H7 (cell line): ENCODE measurements at places on chromosomes 12 and 14.

- DNase-seq = no peak
These were observed 90.6 kb upstream of the G2E3 start for GRCh38 chr14:30468354-30468753.

DNA sequence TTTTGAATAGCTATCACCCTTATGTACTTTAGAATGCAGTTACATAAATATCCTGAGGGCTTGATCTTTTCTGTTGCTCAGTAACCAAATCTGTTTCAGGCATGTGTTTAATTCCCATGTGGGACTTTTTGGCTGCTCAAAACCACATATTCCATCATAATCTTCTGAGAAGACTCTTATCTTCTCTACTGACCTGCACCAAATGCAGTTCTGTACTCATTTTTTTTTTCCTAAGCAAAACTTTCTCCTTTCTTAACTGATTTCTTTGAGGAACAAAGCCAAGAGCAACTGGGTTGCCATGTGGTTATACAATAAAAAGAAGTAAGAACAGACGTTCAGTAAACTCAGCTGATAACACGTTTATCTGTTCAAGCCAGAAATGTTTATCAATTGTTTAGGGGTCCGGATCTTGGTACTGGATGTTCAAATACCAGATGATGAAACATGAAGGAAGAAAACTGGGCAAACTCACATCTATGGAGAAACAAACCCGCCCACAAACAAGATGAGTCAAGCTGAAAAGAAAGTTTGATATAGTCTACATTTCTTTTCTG lies 50.1 kb downstream of the TMEM132C start:
- no peak for DNase-seq

- no peak for DNase-seq
These were observed 38.6 kb downstream of the BCL11B start for GRCh38 chr14:99233222-99234035.

DNA sequence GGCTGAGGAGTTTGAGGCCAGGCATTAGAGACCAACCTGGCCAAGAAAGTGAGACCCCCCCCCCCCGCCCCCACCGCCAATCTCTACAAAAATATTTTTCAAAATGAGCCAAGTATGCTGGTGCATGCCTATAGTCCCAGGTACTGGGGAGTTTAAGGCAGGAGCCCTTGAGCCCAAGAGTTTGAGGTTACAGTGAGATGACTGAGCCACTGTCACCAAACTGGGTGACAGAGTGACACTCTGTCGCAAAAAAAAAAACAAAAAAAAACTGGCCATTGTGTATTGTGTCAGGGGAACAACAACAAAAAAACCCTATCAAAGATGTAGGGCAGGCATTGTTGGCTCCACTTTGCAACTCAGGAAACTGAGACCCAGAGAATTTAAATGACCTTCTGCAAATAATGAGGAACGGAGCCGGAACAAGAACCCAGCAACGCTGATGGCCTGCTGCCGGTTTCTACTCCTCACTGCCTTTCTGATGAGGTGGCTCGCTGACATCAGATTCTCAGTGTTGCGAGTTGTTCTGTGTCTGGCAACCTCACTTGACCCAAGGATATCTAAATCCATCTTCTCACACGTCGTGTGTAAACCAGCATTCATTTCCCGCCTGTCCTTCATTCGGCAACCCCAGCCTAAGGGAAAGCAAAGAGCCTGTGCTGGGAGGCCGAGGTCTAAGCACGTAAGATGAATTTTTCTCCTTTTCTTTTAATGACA lies 195.2 kb upstream of the CRY1 start:
- DNase-seq = no peak

DNA sequence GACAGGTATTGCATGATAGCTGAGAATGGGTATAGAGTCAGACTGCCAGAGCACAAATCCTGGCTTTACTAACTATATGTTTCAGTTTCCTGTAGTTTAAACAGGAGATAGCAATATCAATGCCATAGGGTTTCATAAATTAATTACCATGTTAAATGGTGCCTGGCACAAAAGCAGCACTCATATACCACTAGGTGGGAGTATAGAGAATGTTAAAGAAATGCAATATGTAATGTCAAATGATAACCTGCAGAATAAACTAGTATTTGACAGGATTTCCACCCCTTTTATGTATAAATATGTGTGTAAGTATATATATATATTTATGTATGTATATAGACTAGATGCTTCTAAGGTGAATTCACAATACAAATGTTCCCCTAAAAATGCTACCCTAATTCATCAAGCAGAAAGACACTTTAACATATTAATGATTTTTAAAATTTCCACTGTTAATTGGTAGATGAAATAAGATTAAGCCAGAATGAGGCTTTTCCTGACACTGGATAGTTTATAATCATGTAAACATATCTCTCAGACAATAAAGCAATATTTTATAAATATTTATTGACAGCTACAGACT lies 8.6 kb downstream of the WDR89 start:
- peak; percentile 10 for DNase-seq

GRCh38 chr14:75723716-75724115 lies 62.7 kb downstream of the TTLL5 start:
- DNase-seq = no peak

GRCh38 chr12:6112004-6112403 lies 12.5 kb downstream of the VWF start:
- peak; percentile 6 for DNase-seq

GRCh38 chr14:69657950-69658355 lies 46.6 kb downstream of the SUSD6 start:
- DNase-seq = peak; percentile 27

- no peak for DNase-seq
These were observed 11.9 kb downstream of the DRAM1 start for GRCh38 chr12:101889211-101889752.

GRCh38 chr12:19741132-19741489 lies 301.8 kb downstream of the AEBP2 start:
- no peak for DNase-seq

DNA sequence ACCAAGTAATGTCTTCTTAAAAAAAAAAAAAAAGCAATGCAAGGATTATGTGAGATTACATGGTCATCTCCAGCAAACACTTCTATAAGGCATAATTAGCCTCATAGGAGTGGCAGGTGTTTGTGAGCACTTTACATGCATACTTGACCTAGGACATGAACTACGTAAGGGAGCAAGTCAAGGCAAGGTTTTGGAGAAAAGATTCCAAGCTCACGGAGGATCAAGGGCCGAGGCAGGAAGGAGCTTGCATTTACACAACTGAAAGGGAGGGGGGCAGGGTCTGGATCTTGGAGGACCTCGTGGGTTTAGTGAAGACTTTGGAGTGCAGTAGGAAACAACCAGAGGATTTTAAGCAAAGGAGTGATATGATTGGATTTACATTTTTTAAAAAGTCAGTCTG lies 112.5 kb downstream of the CCER1 start:
- DNase-seq = peak; percentile 42

GRCh38 chr14:104927901-104928300 lies 3.2 kb downstream of the PLD4 start:
- DNase-seq = peak; percentile 63

GRCh38 chr14:26597071-26597588 lies 703 bp downstream of the NOVA1 start:
- peak; percentile 68 for DNase-seq

DNA sequence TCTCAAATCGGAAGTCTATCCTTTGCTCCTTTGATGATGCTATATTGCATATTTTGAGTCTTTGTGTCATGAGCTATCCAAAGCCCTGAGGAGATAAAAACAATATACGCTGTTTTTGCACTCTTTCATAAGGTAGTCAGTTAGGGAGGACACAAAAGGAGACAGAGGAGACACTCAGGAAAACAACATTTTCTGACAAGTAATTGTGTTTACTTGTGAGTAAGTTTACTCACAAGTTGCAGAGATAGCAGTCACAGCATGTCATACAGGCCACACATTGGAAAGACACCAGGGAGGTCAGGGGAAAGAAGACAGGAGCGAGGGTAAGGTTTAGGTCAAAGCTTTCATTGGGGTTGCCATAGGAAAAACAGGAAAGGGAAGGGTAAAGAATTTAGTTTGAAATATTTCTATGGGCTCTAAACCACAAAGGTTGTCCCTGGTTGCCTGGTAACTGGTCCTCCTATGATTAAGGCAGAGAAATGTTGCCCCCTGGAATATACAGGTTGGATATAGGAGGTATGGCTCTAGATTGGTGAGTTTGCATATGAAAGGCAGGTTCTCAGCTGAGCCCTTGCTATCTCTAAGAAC lies 7.4 kb upstream of the GABARAPL1 start:
- DNase-seq = no peak

DNA sequence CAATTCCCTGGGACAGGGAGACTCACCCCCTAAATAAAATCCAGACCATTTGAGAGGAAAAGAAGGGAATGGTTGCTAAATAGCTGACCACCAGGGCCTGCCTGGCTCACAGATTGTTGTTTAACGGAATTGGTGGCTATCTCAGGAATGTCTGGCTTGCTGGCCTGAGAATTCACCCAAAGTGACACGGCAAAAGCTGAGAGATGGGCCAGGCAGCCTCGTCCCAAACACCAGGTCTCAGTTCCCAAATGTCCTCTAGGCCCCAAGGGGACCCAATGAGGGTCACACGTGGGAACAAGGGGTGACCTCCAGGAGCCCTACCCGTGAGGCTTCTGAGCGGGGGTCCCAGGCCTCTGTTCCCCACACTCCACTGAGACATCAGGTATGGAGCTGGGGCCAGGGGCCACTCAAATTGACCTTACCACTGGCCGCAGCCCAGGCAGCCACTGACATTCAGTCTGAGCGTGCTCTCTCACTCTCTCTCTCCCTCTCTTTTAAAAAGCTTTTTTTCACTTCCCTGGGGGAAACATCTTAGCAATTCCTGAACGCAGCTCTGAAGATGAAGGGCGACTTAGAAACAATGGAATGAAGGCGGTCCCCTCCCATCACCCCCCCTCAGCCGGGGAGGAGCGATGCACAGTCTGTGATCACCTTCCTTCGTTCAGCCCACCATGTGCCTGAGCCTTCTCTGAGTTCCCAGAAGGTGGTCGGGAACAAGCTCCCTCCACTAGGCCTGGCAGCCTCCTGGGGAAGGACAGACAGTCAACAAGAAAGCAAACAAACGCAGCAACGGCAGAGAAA lies 131.2 kb downstream of the SCARB1 start:
- DNase-seq = no peak

DNA sequence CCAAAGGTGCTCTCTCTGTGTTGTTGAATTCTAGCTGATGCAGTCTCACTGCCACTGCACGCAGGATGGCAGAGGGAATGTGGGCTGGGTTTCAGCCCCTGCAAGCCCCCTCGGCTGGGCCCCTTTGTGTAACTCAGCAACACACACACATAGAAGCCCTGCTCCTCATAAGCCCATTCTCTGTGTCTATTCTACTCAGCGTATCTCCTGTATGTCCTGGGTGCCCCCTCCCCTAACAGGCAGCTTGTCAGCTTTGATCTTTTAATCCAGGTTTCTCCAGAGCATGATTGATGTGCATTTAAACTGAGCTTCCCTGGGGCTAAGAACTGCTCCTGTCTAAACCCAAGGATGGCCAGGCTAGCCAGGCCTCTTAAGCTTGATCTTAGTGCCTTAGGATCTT lies 43.0 kb downstream of the SRRM4 start:
- DNase-seq = no peak

GRCh38 chr14:72906879-72907278 lies 13.0 kb upstream of the DPF3 start:
- no peak for DNase-seq

- no peak for DNase-seq
These were observed 916.5 kb downstream of the AACS start for GRCh38 chr12:125981610-125982253.

- DNase-seq = no peak
These were observed 61.3 kb downstream of the DIP2B start for GRCh38 chr12:50566066-50566465.

GRCh38 chr14:75286313-75286712 lies 7.7 kb downstream of the FOS start:
- DNase-seq = no peak

- no peak for DNase-seq
These were observed 58.7 kb upstream of the KCNA5 start for GRCh38 chr12:4984971-4985370.

DNA sequence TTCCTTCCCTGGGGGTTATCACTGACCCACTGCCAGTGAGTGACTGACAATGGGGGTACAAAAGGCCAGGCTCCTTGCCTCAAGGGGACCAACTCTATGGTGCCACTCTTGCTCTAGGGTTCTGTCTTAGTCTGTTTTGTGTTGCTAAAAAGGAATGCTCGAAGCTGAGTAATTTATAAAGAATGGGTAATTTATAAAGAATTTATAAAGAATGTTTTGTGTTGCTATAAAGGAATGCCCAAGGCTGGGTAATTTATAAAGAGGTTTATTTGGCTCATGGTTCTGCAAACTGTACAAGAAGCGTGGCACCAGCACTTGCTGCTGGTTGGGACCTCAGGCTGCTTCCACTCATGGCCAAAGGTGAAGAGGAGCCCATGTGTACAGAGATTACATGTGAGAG lies 15.8 kb upstream of the RASSF8 start:
- no peak for DNase-seq

- DNase-seq = peak; percentile 35
These were observed 120.9 kb upstream of the FOXN3 start for GRCh38 chr14:89537911-89538310.

DNA sequence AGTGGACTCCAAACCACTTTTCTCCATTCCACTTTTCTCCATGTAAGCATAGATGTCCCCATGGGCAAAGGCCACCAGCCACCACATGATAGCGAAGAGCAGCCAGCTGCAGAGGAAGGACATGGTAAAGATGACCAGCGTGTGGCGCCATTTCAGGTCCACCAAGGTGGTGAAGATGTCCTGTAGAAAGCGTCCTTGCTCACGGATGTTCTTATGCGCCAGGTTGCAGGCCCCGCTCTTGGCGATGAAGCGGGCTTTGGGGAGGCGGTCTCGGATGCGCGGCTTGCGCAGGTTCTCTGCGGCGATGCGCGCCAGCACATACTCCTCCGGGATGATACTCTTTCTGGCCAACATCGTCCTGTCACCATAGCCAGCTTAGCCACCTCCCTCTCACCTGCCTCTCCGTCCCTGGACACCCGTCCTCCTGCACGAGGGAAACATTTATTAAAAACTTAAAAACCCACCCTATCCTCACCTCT lies 1.2 kb downstream of the KCNJ8 start:
- peak; percentile 71 for DNase-seq

GRCh38 chr14:81127785-81128184 lies 93.0 kb downstream of the GTF2A1 start:
- no peak for DNase-seq
